ENCODE measurements at places on chromosomes 11 and 22.

GRCh38 chr22:43126501-43127165 lies 16.1 kb downstream of the BIK start:
- DNase-seq: no peak

GRCh38 chr11:107783121-107783520 lies 71.3 kb upstream of the SLN start:
- DNase-seq: no peak

DNA sequence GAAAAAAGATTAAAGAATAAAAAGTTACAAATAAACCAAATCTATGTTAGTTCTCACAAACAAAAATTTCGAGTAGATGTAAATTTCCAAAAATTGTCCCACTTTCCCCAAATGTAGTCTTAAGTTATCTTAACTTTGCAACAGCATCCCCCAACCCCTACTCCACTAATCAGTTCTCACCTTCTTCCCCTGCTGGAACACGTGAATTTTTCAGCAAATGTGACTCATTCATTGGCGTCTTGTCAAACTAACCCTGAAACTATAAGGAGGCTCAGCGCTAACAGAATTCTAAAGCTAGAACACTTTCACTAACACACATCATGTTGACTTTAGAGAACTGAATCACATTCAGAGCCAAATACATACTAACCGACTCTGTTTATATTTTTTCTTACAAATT lies 46.1 kb downstream of the PHF21A start:
- no peak for DNase-seq

GRCh38 chr11:24351179-24351578 lies 145.7 kb upstream of the LUZP2 start:
- no peak for DNase-seq

DNA sequence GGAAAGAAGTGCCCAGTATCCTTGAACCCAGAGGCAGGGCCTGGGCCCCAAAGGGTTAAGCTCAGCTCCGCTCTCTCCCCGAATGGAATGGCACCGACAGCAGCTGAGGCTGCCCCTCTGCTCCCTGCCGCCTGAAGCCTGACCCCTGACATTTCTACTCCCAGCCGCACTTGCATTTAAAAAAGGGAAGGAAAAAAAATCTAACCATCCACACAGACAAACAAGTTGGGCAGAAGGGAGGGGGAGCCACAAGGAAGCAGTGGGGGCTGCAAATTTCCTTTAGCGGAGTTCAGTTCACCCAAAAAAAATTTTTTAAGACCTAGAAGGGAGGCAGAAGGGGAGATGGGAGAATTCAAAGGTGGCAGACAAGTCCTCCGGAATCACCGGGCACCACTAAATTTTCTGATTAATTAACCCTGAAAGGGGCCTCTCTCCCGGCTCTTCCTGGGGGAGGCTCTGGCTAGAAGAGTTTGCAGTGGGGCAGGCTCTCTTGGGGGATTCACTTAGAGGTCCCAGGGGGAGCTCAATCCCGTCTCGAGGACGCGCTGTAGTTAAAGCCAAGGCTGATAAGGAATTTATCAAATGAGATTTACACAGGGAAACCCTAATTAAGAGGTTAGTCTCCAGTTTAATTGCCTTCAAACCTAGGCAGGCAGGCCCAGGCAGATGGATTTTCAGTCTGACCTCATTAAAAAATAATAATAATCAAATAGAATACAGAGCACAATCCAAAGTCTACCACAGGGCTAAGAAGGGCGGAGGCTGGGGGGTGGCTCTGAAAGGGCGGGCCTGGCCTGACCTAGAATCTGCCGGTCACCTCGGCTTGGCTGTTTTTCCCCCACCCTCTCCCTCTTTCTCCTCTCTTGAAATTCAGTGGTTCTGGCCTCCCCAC lies 25.6 kb downstream of the MN1 start:
- no peak for DNase-seq

DNA sequence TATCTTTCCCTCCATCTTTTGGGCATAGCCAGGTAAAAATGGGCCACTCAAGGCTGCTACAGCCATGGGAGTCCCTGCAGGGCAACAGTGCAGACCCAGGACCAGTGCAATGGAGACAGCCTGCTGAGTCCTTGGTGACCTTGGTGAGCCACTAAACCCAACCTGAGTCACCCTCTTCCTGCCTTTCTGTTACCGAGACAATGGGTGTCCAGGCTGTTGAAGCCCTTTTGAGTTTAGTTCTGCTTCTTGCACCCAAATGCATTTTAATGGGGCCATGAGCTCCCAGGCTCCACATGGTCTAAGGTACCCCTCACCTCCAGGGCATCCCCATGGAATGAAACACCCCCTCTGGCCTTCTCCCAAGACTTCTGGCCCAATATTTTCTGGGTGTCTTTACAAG lies 874 bp upstream of the PLAAT4 start:
- no peak for DNase-seq

DNA sequence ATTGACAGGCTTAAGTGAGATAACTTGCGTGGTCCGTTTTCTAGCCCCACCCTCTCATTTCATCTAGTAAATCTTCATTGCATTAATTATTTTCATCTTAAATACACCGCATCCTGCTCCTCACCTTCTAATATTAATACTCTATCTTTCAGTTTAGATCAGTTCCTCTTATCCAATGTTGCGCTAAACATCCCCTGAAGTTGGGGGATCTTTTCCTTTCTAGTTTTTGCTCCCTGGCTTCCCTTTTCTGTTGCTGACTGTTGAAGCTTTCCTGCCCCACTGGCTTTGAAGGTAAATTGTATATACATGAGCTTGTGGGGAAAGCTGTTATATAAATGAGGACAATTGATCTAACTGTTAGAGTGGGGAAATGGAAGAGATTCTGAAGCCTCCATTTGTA lies 7.2 kb downstream of the CAT start:
- DNase-seq: no peak

GRCh38 chr11:44615041-44615755 lies 49.7 kb downstream of the CD82 start:
- no peak for DNase-seq

DNA sequence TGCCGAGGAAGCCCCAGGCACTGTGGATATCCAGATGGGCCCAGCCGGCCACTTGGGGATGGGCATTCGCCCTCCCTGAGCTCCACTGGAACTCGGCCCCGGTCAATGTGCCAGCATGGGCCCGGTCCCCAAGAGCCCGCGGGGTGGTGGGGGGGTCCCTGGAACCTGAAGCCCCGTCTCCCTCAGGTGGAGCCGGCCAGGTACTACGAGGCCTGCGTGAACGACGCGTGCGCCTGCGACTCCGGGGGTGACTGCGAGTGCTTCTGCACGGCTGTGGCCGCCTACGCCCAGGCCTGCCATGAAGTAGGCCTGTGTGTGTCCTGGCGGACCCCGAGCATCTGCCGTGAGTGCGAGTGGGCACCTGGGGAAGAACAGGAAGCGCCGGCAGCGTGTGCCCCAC lies 21.2 kb downstream of the MUC5AC start:
- DNase-seq: no peak

DNA sequence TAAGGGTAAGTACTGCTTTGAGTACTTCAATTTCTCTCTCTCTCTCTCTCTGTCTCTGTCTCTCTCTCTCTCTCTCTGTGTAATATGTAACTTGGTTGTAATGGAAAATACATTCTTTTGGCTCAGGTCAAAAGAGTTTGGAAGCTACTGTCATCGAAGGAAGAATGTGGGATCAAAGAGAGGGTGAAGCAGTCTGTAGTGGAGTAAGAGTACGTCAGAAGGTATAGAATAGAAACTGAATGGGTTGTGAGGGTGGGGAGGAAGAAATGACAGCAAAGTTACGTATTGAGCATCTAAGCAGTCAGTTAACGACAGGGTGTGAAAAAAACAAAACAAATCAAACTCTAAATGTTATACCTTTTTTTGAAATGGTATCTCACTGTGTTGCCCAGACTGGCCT lies 10.0 kb downstream of the NCAM1 start:
- DNase-seq: no peak

DNA sequence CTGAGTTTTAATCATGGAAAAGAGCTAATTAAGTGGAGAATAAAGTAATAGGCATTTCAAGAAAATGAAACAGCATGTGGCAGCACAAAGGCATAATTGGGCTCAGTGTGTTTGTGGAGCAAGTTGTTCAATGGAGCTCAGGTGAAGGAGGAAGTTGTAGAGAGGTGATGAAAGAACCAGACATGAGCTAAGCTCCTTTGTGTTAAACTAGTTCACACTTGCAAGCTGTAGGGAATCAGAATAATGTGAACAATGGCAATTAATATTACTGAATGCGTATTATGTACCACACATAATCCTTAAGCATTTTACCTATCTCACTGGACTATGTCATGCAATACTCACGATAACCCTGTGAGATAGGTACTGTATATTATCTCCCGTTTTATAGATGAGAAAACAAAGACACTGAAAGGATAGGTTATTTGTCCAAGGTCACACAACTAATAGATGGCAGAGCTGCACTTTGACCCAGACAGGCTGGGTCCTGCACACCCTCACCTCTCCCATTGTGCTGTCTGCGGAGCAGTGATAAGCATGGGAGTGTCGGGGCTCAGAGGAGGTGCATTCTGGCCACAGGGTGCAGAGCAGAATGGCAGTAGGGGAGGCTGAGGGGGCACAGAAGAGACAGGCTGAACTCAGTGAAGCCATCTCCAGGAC lies 8.9 kb downstream of the OLFML1 start:
- no peak for DNase-seq

DNA sequence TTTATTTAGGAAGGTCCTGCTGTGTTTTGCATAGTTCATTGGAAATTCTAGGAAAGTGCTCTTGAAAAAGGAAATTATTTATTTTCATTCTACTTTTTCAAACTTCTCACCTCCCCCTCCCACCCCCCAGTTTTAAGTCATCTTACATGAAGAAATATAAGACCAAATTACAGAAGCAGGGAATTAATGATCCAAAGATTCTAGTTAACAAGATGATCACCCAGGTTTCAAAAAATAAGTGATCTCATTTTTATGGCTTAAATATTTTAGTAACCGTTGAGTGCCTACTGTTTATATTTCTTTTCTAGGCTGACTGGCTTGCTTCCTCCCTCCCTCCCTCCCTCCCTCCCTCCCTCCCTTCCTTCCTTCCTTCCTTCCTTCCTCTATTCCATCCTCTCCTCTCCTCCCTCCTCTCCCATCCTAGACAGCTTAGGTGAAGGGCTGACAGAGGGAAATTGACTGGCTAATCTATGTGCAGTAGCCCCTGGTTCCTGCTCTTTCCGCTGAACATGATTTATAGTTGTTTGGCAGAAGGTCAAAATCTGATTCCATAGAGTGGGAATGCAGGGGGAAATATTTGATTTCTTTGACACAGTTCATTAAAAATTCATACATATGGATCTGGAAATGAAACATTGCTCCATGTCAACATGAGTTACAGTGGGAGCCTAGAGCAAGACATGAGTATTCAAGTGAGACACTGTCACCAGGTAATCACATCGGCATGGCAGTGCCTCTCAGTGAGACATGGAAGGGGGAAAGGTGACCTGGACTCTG lies 123.4 kb downstream of the COMMD9 start:
- DNase-seq: no peak

DNA sequence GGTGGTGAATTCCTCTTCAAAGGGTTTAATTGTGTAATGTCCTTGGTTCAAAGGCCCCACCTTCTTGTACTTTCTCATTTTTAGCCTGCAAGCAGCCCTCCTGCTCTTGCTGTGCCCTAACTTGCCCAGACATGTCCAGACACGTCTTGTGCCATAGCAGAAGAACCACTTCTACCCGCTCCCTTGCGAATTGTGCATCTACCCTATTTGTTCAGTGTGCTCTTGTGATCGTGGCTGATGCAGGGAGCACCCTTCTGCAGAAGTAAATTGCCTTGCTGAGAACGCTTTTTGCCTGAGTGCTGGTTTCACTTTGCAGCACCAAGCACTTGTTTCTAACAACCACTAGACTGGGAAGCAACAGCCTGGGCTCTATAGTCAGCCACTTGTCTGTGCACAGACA lies 249.4 kb downstream of the SBF2 start:
- no peak for DNase-seq

Measured in NCI-H1048 (cell line).